ENCODE measurements at places on chromosomes 13 and 19.

DNA sequence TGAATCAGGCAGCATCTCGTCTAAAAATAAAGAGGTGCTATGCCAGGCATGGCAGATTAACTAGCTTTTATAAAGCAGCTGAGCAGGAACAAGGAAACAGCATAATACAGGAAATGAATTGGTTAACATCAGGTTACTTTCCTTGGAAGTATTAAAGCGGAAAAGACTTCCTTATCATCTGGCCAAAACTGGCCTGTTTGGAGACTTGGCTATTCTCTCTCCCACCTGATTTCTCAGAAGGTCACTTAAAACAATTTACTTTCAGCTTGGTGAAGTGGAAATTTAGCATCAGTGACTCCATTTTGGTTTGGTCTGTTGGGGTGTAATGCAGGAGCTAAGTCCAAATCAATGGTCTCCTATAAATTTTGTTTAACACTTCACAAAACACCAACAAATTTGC lies 191.6 kb downstream of the NUFIP1 start:
- no peak for DNase-seq

DNA sequence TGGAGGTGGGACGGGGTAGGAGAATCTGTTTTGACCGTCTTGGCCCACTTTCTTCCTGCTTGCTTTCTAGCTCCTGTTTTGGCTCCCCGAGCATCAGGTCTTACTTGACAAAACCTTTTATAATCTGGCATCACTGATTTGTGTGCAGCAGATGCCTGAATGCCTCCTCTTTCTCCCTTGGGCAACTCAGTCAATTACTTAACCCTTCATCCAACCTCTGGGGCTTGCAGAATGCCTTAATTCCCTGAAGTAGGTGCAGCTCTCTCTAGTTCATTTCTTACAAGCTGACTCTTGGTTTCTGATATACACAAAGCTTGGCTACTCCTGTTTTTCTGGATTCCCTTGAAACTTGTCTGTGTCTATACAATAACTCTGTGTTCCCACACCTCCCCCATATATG lies 5.7 kb upstream of the NUP58 start:
- no peak for DNase-seq

DNA sequence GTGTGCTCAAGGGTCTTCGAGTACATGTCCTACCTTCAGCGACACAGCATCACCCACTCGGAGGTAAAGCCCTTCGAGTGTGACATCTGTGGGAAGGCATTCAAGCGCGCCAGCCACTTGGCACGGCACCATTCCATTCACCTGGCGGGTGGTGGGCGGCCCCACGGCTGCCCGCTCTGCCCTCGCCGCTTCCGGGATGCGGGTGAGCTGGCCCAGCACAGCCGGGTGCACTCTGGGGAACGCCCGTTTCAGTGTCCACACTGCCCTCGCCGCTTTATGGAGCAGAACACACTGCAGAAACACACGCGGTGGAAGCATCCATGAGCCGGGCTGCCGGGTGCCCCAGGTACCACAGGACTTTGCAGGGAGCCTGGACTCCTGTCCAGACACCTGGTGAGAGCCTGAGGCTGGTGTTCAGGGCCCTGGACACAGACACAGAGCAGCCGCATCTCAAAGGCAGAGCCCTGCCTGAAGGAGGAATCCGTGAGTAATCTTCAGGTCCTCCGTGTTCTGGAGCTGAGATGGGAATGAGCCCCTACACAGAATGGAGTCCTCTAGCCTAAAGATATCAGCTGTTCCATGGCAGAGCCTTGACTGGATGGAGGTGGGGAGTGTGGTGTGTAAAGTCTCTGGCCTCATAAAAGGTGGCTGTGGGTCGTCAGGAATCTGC lies 1.5 kb downstream of the ZNF581 start:
- DNase-seq, result no peak

GRCh38 chr13:41811588-41812021 lies 149.3 kb downstream of the VWA8 start:
- no peak for DNase-seq

- no peak for DNase-seq
Measured at GRCh38 chr13:52638666-52639328, 3.4 kb upstream of the HNRNPA1L2 start.

GRCh38 chr19:34556488-34556887 lies 74.9 kb downstream of the WTIP start:
- DNase-seq, result no peak

All from T-helper 9 cell (primary cell).